ENCODE measurements at places on chromosomes 3 and 15.
A peak's percentile ranks its signal among the peaks of the same experiment; 100 is the strongest.

DNA sequence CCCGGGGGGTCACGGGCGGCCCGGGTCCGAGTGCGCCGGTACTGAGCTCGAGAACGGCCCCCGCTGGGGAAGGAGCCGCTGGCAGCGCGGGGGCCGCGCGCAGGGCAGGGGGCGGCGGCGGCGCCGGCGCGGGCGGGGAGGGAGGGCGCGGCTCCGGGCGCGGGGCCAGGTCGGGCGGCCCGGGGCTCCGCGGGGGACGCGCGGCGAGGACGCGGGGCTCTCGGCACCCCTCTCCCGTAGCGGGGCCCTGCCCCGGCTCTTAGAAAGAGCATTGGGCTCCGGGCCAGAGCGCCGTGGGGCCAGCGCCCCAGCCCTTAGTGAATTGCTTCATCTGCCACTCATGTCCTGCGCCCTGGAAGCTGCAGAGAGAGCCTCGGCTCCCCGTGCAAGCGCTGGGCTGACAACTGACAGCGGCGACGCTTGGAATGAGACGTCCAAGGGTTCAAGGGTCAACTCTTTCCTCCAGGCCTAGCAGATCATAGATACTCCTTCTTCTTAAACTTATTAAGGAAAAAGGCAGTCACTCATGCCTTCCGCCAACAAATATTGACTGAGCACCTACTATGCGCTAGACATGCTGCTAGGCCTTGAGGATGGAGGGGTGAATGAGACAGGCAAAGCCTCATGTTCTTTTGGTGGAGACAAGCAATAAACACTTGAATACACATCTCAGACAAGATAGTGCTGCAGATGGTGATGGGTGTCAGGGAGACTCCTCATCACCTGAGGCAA is 140.8 kb downstream of the SMAD6 start:
- DNase-seq = no peak
- H3K27me3 ChIP-seq = peaks cover 11% of the 10 kb centered on the region
- H3K4me1 ChIP-seq = peaks cover 5% of the 10 kb centered on the region
- no peak overlapping the region for H3K27ac ChIP-seq

DNA sequence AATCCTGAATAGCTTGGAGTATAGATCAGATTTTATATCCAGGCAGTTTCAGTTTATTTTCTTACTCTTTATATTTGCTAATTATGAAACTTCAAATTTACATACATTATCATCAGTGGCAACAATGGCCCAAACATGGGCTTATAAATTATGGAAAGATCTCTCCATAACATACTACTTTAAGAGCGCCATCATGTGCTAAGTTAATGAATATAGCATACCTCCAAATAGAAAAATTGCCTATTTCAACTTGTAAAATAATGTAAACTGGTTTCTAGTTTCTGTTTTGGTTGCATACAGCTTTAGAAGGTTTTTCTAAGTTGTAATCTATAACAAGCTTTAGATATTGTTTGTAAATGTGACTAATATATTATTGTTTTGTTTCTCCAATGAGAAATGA is 531.3 kb upstream of the UBE2E2 start:
- no peaks in the 10 kb centered on the region for H3K36me3 ChIP-seq
- H3K27me3 ChIP-seq = no peaks in the 10 kb centered on the region
- no peak overlapping the region for H3K4me3 ChIP-seq
- DNase-seq = no peak

DNA sequence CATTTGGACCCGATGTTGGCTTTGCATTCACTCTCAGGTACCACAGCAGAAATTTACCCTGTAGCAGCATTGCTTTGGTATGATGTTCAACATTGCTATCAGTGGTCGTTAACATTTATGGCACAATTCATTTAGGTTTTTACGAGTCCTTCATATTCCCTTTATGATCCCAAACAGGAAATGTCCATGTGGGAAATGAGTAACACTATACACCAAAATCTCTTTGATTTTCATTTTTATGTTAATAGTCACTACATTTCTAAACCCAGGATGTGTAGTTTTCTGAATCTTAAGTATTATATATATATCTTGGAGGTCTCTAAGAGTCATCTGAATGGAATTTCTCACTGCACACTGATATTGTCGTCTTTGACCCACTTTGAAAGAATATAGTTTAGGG is 78.5 kb upstream of the RBMS3 start:
- no peaks in the 10 kb centered on the region for H3K27me3 ChIP-seq
- DNase-seq = no peak
- no peak overlapping the region for H3K4me3 ChIP-seq
- no peaks in the 10 kb centered on the region for H3K4me1 ChIP-seq

GRCh38 chr15:40782609-40783227 is 12.9 kb downstream of the C15orf62 start:
- H3K4me1 ChIP-seq = peaks cover 6% of the 10 kb centered on the region
- peaks cover 10% of the 10 kb centered on the region for H3K36me3 ChIP-seq
- DNase-seq = peak; percentile 70
- H3K4me3 ChIP-seq = no peak overlapping the region

DNA sequence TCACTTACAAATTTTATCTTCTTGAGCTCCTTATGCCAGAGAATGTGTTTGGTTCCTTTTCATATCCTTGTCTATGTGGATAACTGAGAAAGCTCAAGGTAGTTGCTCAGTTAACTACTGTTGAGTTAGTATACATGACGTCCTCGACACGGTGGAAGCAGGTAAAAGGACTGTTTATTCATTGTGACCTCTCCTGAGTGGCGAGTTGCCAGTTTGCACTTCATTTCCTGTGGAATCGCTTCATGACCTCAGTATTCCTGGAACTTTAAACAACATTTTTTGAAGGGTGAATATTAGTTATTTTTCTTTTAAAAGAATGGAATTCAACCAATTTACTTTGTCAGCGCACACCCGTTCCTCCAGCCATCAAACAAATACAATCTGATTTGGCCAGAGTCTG is 1.2 kb upstream of the TPRG1 start:
- H3K4me3 ChIP-seq = no peak overlapping the region
- no peak overlapping the region for H3K27ac ChIP-seq
- H3K36me3 ChIP-seq = no peaks in the 10 kb centered on the region
- H3K27me3 ChIP-seq = peaks cover 2% of the 10 kb centered on the region
- no peaks in the 10 kb centered on the region for H3K4me1 ChIP-seq

- no peak overlapping the region for H3K4me3 ChIP-seq
- H3K27me3 ChIP-seq = peaks cover 9% of the 10 kb centered on the region
- no peaks in the 10 kb centered on the region for H3K4me1 ChIP-seq
- no peak for DNase-seq
Observed at GRCh38 chr3:17494117-17494809, 248.2 kb downstream of the TBC1D5 start.

DNA sequence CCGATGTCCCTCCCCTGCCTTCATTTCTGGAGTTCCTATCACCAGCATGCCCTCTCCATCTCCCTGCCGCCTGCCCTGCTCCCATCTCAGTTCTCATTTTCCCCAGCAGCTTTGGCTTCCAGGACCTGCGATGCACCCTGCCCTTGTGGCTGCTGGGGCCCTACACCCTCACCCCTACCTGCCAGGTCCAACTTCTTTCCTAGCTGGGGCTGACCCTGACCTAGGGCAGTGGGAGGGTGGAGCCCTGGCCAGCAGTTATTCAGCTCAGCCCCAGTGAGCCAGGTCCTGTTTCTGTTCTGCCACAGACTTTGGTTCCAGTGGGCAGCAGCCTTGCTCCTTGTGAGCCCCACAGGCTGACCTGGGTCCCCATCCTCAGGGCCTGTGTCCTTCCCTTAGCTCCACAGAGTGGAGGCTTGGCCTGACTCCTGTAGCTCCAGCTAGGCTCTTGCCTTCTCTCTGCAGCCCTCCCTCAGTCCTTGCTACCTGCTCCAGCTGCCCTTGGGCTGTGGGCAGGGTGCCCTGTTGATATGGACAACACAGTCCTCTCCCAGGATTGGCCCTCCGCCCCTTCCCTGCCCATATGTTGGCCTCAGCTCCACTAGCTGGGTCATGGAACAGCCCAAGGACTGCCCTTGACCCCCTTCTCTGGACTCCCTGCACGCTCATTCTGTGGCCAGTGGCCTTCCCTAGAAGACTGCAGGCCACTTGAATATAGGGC is 34.7 kb upstream of the PDE8A start:
- H3K4me1 ChIP-seq = peaks cover 4% of the 10 kb centered on the region
- H3K27me3 ChIP-seq = peaks cover 2% of the 10 kb centered on the region
- H3K4me3 ChIP-seq = no peak overlapping the region
- H3K27ac ChIP-seq = no peak overlapping the region
- H3K36me3 ChIP-seq = no peaks in the 10 kb centered on the region

DNA sequence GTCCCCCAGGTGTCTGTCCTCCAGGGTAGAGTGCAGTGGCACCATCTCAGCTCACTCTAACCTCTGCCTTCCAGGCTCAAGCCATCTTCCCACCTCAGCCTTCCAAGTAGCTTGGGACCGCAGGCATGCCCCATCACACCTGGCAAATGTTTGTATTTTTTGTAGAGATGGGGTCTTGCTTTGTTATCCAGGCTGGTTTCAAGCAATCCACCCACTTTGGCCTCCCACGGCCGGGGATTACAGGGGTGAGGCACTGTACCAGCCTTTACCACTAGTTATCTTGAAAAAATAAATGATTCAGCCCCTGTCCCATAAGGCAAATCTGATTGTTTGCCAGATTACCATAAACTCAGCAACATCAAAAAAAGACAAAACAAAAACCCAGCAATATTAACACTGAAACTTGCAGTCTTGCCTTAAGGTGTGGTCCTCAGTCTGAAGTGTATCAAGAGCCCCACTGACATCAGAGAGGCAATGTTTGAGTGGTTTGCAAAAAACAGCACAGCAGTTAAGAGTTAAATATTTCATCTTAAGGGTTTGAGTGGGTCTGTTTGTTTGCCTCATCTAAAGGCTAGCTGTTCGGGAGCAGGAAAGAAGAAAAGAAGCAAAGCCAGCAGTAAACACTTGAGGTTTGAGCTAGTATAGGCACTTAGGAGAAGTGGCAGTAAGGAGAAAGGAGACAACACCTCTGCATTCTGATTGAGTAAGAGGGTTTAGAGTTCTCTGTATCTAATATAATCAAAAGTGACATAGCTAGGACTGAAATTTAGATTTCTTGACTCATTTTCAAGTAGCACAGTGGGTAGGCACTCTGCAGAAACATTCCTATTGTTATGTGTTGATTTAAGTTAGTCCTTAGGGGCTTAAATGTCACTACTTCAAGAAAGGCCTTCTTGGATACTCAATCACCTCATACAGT is 26.3 kb upstream of the EDEM1 start:
- no peaks in the 10 kb centered on the region for H3K36me3 ChIP-seq
- H3K27me3 ChIP-seq = no peaks in the 10 kb centered on the region
- H3K4me3 ChIP-seq = no peak overlapping the region
- no peak overlapping the region for H3K27ac ChIP-seq

- no peak for DNase-seq
- no peaks in the 10 kb centered on the region for H3K36me3 ChIP-seq
- no peak overlapping the region for H3K27ac ChIP-seq
Observed at GRCh38 chr3:76122007-76122406, 336.7 kb upstream of the ZNF717 start.

DNA sequence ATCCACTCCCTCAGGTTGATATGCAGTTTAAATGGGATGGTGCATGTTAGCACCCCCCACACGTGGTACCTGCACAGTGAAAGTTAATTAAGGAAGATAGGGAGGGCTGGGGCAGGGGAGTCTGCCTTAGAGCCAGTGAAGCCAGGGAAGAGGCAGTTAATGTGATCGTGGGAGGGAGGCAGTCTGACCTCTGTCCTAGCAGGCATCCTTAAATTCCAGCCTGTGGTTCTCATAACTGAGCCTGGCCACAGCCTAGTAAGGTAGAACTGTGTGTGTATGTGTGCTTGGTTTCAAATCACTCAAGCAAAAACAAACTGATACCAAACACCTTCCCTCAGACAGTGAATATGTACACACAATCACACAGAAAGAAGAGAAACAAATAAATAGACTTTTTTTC is 319.1 kb upstream of the TLE3 start:
- no peak overlapping the region for H3K27ac ChIP-seq
- peaks cover 5% of the 10 kb centered on the region for H3K27me3 ChIP-seq
- H3K4me1 ChIP-seq = peaks cover 4% of the 10 kb centered on the region
- no peak for DNase-seq

- no peaks in the 10 kb centered on the region for H3K27me3 ChIP-seq
- H3K4me1 ChIP-seq = peaks cover 15% of the 10 kb centered on the region
- H3K4me3 ChIP-seq = no peak overlapping the region
- DNase-seq = no peak
Observed at GRCh38 chr3:73556520-73557372, 68.0 kb downstream of the PDZRN3 start.

- H3K4me1 ChIP-seq = peaks cover 12% of the 10 kb centered on the region
- DNase-seq = peak; percentile 77
- peaks cover 6% of the 10 kb centered on the region for H3K27me3 ChIP-seq
- H3K27ac ChIP-seq = peak overlapping the region; percentile 78
- H3K4me3 ChIP-seq = no peak overlapping the region
Observed at GRCh38 chr3:8622873-8623691, 21.5 kb downstream of the SSUH2 start.

GRCh38 chr3:73542136-73542535 is 82.6 kb downstream of the PDZRN3 start:
- H3K4me3 ChIP-seq = no peak overlapping the region
- H3K36me3 ChIP-seq = no peaks in the 10 kb centered on the region
- H3K4me1 ChIP-seq = peaks cover under 1% of the 10 kb centered on the region
- H3K27me3 ChIP-seq = no peaks in the 10 kb centered on the region

GRCh38 chr3:170081079-170081741 is 43.4 kb downstream of the GPR160 start:
- H3K27me3 ChIP-seq = peaks cover 3% of the 10 kb centered on the region
- no peak overlapping the region for H3K27ac ChIP-seq
- peaks cover 12% of the 10 kb centered on the region for H3K36me3 ChIP-seq
- no peaks in the 10 kb centered on the region for H3K4me1 ChIP-seq
- DNase-seq = no peak
- H3K4me3 ChIP-seq = no peak overlapping the region

- no peaks in the 10 kb centered on the region for H3K4me1 ChIP-seq
- H3K27me3 ChIP-seq = no peaks in the 10 kb centered on the region
- H3K36me3 ChIP-seq = no peaks in the 10 kb centered on the region
- no peak overlapping the region for H3K27ac ChIP-seq
- H3K4me3 ChIP-seq = no peak overlapping the region
Observed at GRCh38 chr3:127183931-127184869, 8.7 kb upstream of the PRR23E start.

- no peaks in the 10 kb centered on the region for H3K4me1 ChIP-seq
- H3K4me3 ChIP-seq = no peak overlapping the region
- peaks cover 6% of the 10 kb centered on the region for H3K27me3 ChIP-seq
- no peak overlapping the region for H3K27ac ChIP-seq
Observed at GRCh38 chr15:45795440-45796069, 160.7 kb downstream of the SQOR start.

Measured in endothelial cell (in vitro differentiated cells).